ENCODE measurements at places on chromosomes 11 and 22. TPM values are rescaled to one million over a fixed set of nuclear protein-coding genes. Genes with fewer than 3 reads are reported as not detected.

Gene P2RY2
- 38.1 TPM for total RNA-seq

Gene MRGPRF
- 5.0 TPM for total RNA-seq

Gene CCDC15
- total RNA-seq = 0.33 TPM

Gene OR51B5
- total RNA-seq = 1.2 TPM

Gene KLHL35
- 1.3 TPM for total RNA-seq

Gene SNX32
- total RNA-seq = not detected

Gene MMP8
- total RNA-seq = 0.45 TPM

Gene PHETA2
- 8.5 TPM for total RNA-seq

Gene NTM
- total RNA-seq = 1.1 TPM

Gene TPBGL
- not detected for total RNA-seq

Gene FHIP1B
- 49.2 TPM for total RNA-seq

DNA sequence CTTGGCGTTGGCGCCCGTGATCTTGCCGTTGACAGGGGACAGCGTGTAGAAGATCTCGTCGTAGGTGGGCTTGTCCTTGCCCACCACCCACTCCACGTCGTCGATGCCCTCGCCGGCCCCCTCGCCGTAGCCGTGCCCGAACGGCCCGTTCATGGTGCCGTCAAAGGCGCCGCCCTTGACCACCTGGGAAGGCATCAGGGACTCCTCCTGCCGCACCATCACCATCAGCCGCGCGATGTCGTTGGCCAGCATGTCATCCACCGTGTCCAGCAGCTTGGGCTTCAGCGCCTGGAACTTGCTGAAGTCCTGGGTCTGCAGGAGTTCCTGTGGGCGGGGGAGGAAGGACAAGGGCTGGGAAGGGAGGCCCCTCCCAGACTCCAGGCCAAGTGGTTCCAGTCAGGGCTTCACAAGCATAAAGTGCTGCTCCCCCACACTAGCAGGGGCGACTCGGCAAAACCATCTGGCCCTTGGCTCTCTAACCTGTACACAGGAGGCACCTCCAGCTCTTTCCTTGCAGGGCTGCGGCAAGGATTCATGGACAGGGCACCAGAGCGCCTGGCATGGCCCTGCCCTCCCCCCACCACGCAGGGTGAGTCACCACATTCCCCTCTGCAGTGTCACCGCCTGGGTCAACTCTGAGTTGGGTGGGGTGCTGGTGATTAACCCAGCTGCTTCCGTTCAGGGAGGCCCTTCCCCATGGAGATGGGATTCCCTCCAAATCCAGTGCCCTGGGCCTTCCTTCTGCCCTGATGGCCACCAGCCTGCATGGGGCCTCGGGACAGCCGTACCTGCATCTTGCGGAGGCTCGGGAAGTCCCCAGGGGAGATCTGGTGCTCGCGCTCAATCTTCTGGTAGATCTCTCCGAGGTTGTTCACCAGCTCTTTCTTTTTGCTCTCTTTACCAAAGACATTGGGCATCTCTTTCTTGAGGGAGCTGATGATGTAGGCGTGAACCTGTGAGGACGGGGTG is 10.4 kb upstream of the CDC42BPG start:
- H3K4me3 ChIP-seq = no peak overlapping the region
- H3K27me3 ChIP-seq = no peaks in the 10 kb centered on the region
- peak overlapping the region; percentile 5 for H3K27ac ChIP-seq
- H3K4me1 ChIP-seq = peaks cover 4% of the 10 kb centered on the region
- H3K36me3 ChIP-seq = peaks cover 17% of the 10 kb centered on the region
- peak; percentile 47 for DNase-seq

GRCh38 chr22:36865346-36865745 is 4.5 kb downstream of the NCF4 start:
- no peaks in the 10 kb centered on the region for H3K4me1 ChIP-seq
- no peaks in the 10 kb centered on the region for H3K36me3 ChIP-seq

DNA sequence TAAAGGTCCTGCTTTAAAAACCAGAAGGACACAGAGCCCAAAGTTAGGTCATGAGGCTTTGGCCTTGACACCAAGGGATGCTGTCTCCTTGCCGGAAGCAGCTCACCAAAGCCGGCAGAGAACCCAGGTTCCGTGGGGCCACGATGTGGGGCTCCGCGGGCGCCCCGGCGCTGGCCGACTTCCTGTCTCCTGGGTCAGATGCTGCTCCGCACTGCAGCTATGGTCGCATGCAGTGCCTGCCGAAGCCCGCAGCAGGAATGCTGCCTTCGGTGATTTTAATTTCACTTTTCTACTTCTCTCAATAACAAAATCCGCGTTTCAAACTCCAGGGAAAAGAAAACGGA is 454 bp upstream of the OTUB1 start:
- H3K36me3 ChIP-seq = peaks cover 5% of the 10 kb centered on the region
- DNase-seq = no peak
- H3K4me3 ChIP-seq = peak overlapping the region; percentile 45
- H3K4me1 ChIP-seq = peaks cover 18% of the 10 kb centered on the region

DNA sequence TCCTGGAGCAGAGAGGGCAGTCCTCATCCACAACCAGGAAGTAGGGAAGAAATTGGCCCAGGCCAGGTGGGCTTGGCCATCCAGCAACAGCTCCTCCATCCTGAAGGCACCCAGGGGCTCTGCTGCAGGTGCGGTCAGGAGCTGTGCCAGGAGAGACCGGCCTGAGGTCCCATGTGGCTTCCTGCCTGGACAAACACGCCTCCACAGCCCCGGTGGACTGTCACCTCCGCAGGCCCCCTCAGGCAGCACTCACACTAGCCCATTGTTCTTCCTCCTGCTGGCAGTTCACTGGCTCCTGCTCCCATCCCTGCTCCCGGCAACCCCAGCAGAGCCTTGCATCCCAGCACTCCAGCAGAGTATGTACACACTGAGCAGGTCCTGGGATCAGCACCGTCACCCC is 16.0 kb upstream of the POU2AF1 start:
- H3K36me3 ChIP-seq = no peaks in the 10 kb centered on the region
- no peak overlapping the region for H3K4me3 ChIP-seq
- DNase-seq = no peak
- H3K27ac ChIP-seq = no peak overlapping the region
- H3K4me1 ChIP-seq = no peaks in the 10 kb centered on the region
- H3K27me3 ChIP-seq = no peaks in the 10 kb centered on the region

DNA sequence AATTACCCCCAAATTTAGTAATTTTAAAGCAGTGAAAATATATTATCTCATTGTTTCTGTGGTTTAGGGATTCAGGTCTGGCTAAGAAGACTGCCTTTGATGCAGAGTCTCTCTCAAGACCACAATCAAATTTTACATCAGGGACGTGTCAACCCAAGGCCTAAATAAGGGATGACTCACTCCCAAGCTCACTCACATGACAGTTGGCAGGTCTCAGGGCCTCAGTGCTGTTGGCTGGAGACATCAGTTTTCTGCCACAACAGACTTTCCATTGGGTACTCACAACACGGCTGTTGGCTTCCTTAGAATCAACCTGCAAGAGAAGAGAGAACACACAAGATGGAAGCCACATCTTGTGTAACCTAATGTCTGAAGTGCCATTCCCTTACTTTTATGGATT is 377.3 kb downstream of the FAM181B start:
- H3K27me3 ChIP-seq = no peaks in the 10 kb centered on the region
- no peak for DNase-seq
- no peaks in the 10 kb centered on the region for H3K36me3 ChIP-seq
- no peak overlapping the region for H3K4me3 ChIP-seq
- no peak overlapping the region for H3K27ac ChIP-seq
- no peaks in the 10 kb centered on the region for H3K4me1 ChIP-seq

GRCh38 chr22:32990187-32990586 is 68.0 kb downstream of the SYN3 start:
- H3K27ac ChIP-seq = no peak overlapping the region
- no peak for DNase-seq
- no peaks in the 10 kb centered on the region for H3K27me3 ChIP-seq
- H3K36me3 ChIP-seq = no peaks in the 10 kb centered on the region
- no peak overlapping the region for H3K4me3 ChIP-seq
- peaks cover 4% of the 10 kb centered on the region for H3K4me1 ChIP-seq

- no peak overlapping the region for H3K4me3 ChIP-seq
- DNase-seq = no peak
- no peaks in the 10 kb centered on the region for H3K36me3 ChIP-seq
- peak overlapping the region; percentile 48 for H3K27ac ChIP-seq
Observed at GRCh38 chr22:47446821-47447810, 684.7 kb downstream of the TBC1D22A start.

DNA sequence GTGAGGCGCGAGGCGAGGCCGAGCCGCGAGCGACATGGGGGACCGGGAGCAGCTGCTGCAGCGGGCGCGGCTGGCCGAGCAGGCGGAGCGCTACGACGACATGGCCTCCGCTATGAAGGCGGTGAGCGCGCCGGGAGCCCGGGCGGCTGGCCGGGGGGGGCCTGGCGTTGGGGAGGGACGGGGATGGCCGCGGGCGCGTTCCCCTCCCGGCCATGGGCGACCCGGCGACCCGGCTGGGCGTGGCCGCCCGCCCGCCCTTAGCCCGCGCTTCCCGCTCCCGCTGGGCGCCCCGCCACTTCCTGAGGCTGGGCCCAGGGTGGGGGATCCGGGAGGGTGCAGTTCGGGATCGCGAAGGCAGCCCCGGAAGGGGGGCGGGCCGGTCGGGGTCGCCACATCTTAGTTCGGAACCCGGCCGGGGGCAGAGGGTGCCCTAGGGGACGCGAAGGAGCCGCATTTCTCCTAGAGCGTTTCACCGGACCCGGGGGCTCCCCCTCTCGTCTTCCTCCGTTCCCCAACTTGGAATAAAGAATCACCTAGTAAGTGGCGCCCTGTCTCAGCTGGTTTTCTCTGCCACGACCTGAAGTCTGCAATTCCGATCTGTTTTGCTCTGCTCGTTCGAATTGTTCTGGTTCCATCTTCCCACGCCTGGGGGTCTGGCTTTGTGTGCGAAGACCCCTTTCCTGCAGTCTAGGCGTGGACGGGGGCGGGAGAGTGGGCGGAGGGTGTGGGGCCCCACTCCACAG is 536 bp downstream of the YWHAH start:
- H3K36me3 ChIP-seq = peaks cover 6% of the 10 kb centered on the region
- no peaks in the 10 kb centered on the region for H3K27me3 ChIP-seq
- peak overlapping the region; percentile 92 for H3K27ac ChIP-seq

GRCh38 chr11:132649277-132649676 is 883.0 kb downstream of the OPCML start:
- H3K27ac ChIP-seq = no peak overlapping the region
- H3K4me3 ChIP-seq = no peak overlapping the region
- DNase-seq = no peak
- no peaks in the 10 kb centered on the region for H3K4me1 ChIP-seq
- H3K27me3 ChIP-seq = no peaks in the 10 kb centered on the region

DNA sequence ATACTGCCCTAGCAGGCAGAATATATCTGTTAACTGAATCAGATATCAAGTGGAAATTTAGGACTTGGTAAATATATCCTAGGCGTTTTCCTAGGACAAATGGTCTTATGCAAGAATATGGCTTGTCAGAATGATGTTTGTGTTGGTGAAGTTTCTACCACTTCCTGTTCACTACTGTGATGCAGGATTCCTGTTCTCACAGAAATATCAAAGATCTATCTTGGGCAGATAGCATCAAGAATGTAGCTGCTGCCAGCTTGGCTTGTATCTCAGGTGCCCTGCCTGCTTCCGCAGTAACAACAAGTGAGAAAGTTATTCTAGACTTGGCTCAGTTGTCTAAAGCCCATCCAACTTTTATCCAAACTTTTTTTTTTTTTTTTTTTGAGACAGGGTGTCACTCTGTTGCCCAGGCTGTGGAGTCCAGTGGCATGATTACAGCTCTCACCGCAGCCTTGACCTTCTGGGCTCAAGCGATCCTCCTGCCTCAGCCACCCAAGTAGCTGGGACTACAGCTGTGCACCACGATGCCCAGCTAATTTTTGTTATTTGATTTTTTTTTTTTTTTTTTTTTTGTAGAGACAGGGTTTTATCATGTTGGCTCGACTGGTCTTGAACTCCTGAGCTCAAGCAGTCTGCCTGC is 61.3 kb downstream of the PPME1 start:
- no peak overlapping the region for H3K4me3 ChIP-seq
- H3K27ac ChIP-seq = no peak overlapping the region
- H3K36me3 ChIP-seq = peaks cover 18% of the 10 kb centered on the region
- H3K4me1 ChIP-seq = peaks cover 10% of the 10 kb centered on the region
- DNase-seq = peak; percentile 64

- H3K36me3 ChIP-seq = no peaks in the 10 kb centered on the region
- H3K27me3 ChIP-seq = no peaks in the 10 kb centered on the region
- peaks cover 26% of the 10 kb centered on the region for H3K4me1 ChIP-seq
- no peak for DNase-seq
- no peak overlapping the region for H3K27ac ChIP-seq
Observed at GRCh38 chr11:73191151-73191550, 26.9 kb upstream of the P2RY2 start.

DNA sequence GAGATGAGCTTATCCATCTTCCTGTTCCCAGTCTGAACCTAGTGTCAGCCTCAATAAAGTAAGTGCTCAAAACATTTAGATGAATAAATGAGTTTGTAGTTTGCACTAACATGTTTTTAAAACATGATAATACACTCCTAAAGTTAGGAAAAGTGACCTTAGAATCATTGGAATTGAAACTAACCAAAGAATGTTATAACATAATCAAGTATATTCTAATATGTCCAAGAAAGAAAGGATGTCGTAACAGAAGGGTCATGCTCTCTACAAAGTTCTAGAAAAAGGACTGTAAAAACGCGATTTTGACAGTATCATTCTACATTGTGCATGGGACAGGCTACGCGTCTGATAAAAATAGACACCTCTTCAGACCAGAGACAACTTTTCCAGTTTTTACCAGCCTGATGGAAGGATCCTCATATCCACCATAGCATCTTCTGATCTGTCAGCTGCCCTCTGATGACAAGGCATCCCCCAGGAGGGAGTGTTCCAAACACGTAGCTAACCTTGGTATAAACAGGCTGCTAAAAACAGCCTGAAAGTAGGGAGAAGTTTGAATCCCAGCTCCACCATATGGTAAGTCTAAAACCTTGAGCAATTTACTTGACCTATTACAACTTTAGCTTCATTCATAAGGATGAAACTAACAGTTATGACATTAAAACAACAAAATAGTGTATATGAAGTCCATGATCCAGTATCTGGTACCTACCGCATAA is 30.2 kb downstream of the CLMP start:
- no peak overlapping the region for H3K27ac ChIP-seq
- no peaks in the 10 kb centered on the region for H3K36me3 ChIP-seq
- DNase-seq = no peak
- H3K4me3 ChIP-seq = no peak overlapping the region
- H3K4me1 ChIP-seq = no peaks in the 10 kb centered on the region
- H3K27me3 ChIP-seq = no peaks in the 10 kb centered on the region

GRCh38 chr11:8408151-8408941 is 144.7 kb upstream of the LMO1 start:
- H3K4me3 ChIP-seq = no peak overlapping the region
- H3K36me3 ChIP-seq = no peaks in the 10 kb centered on the region
- no peaks in the 10 kb centered on the region for H3K27me3 ChIP-seq
- no peaks in the 10 kb centered on the region for H3K4me1 ChIP-seq

DNA sequence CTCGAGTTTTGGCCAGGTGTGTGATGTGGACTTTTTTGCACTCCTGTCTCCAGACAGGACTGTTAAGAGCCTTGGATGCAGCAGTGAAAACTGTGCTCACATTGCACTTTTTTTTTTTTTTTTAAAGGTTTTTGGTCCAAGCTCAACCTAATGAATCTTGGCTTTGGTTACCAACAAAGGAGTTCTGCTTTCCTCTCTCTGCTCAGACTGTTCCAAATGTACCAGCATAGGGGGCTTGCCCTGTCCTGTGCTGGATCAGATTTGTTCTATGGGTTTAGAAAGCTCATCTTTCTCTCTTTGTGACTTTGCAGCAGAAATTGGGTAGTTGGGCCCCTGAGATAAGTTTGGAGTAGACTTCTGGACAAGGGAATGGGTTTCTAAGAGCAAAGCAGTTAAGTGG is 45.3 kb downstream of the POLD3 start:
- peaks cover 30% of the 10 kb centered on the region for H3K36me3 ChIP-seq
- no peak overlapping the region for H3K27ac ChIP-seq
- DNase-seq = no peak
